ENCODE measurements at places on chromosomes 5 and 9. TPM values are rescaled to one million over a fixed set of nuclear protein-coding genes. Genes with fewer than 3 reads are reported as not detected.

- DNase-seq: no peak
Measured at GRCh38 chr9:84838879-84839278, 169.3 kb downstream of the NTRK2 start.

- DNase-seq: no peak
Measured at GRCh38 chr9:70352356-70352755, 62.1 kb downstream of the KLF9 start.

GRCh38 chr5:35554016-35554415 lies 63.6 kb upstream of the SPEF2 start:
- DNase-seq: no peak

DNA sequence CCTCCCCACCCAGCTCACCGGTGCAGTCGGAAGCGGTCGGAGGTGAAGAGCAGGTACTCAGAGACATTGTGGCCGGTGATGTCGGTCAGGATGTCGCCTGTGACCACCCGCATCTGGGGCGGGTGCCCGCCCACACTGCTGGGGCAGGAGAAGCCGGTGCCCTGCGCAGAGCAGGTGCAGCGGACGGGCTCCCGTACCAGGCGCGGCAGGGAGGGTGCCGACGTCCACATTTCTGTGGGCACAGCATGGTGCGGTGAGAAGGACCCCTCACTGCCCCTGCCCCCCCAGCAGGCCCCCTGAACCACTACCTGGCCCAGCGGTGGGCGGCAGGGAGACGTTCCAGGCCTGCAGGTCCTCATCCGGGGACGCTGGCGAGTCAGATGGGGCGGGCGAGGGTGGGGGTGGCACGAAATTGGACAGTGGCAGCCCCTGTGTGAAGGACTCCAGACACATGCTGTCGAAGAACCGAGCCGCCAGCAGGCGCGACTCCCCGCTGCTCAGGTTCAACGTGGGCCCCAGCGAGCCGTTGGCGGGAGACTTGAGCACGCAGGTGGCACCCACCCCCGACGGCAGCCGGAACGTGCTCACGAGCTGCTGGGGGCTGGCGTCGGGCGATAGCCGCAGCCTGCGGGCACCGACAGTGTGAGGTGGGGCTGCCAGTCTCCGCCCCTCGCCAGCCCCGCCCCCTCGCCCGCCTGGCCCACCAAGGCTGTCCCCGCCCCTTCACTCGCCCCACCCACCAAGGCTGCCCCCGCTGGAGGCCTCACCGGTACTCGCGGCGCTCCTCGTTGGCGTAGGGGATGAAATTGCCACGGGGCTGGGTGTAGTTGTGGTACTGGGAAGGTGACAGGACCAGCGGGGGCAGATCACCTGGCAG lies 15.1 kb downstream of the ABCA2 start:
- DNase-seq: no peak

GRCh38 chr9:110049699-110050450 lies 158.1 kb downstream of the C9orf152 start:
- no peak for DNase-seq

The IL3 gene
- total RNA-seq: not detected

The FBP1 gene
- 2.5 TPM for total RNA-seq

The LHX6 gene
- total RNA-seq: 0.07 TPM
